Mesenteric fat pad (tissue), 1 donor: ENCODE measurements at places on chromosomes 3 and 15. TPM values are rescaled to one million over a fixed set of nuclear protein-coding genes. Genes with fewer than 3 reads are reported as not detected.

DNA sequence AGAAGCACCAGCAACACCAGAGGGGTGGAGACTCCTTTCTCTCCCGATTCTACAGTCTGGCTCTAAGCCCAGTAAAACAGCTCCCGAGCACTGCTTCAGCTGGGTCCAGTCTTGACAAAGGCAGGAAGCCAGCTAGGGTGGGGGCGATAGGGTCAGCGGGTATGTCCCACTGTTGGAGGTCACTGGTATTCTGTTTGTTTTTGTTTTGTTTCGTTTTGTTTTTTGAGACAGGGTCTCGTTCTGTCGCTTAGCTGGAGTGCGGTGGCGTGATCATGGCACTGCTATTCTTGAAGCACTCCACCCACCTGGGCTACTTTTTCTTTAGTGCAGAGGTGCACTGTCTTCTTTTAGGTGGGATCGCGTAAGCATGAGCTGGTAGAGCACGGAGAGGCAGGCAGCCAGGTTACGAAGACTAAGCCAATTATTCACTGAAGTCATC lies 16.3 kb downstream of the GCSAM start:
- DNase-seq, result no peak

GRCh38 chr15:38496151-38496550 lies 42.2 kb downstream of the FAM98B start:
- no peak for DNase-seq

DNA sequence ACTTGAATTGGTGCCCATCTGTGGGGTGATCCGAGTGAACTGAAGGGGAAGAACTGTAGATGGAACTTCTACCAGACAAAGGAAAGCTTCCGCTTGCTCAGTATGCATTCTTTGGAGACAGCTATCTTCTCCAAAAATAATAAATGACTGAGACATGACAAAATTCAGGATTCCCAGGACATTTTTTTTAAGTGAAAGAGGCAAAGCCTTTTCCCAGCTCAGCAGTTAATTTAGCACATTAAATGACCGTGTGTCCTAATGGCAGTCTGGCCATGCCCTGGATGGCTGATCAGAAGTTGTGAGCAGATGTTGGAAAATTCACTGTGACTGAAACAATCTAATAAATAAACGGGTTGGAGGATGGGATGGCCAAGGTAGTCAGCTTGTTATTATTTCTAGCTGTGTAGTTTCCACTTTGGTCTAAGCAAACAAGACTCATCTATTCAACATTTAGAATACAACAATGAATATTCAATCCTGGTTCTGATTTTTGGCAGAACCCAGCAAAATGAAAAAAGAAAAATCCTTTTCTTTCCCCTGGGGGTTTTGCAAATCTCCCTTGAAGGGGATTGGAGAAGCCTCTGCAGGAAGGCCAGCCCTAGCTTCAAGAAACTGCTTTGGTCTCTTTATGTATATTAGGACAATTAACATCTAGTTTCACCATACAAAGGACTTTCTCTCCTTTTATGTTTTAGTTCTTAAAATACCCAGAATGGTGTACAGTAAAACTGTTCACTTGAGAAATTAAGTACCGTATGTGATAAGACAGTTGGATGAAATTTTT lies 540.9 kb upstream of the MDFIC2 start:
- DNase-seq, result no peak

DNA sequence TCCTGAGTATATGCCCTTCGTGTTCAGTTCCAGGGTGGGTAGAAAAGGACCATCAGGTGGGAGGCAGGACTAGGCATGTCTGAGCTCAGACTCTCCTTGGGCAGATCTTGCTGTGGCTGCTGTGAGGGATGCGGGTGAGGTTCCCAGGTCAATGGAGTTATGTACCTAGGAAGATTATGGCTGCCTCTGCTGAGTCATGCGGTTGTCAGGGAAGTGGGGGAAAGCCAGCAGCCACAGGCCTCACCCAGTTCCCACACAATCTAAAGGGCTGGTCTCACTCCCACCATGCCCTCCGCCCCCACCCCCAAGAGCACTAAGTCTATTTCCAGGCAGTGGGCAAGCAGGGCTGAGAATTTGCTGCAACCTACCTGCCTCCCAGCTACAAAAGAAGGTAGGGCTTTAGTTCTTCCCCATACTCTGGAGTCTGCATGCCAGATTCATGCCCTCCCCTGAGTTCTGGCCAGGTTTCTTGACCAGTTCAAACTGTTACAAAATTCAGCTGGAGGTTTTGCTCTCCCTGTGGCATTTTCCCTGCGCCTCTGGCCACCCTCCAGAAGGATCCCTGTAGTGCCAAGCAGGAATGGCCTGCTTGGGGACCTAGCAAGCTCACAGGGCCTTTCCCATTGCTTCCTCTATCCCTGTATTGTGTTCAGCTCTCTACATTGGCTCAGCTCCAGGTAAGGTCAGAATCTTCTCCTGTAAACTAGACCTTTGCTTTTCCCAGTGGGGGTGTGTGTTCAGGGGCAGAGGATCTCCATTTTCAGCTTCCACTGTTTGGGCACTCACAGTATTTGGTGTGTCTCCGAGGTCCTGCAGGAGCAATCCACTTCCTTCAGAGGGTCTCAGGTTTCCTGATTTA lies 12.7 kb upstream of the TMCO5A start:
- no peak for DNase-seq

DNA sequence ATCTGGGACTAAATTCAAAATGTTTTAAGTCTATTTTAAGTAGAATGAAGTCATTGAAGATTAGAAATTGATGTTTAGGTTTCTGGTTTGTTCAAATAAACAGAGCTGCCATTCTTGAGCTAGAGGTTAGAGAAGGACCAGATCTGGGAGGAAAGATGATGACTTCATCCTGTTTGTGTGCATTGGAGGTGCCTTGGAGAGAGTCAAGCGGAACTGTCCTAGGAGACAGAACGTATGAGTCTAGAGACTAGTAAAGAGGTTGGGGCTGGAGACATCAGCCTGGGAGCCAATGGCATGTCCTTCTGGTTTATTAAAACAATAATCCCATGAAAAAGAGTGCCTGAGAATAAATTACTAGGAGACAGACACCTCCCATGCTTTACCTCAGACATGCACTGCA lies 303.4 kb downstream of the KBTBD8 start:
- no peak for DNase-seq

ALG1L2 gene
- 1.00 TPM for total RNA-seq

DNA sequence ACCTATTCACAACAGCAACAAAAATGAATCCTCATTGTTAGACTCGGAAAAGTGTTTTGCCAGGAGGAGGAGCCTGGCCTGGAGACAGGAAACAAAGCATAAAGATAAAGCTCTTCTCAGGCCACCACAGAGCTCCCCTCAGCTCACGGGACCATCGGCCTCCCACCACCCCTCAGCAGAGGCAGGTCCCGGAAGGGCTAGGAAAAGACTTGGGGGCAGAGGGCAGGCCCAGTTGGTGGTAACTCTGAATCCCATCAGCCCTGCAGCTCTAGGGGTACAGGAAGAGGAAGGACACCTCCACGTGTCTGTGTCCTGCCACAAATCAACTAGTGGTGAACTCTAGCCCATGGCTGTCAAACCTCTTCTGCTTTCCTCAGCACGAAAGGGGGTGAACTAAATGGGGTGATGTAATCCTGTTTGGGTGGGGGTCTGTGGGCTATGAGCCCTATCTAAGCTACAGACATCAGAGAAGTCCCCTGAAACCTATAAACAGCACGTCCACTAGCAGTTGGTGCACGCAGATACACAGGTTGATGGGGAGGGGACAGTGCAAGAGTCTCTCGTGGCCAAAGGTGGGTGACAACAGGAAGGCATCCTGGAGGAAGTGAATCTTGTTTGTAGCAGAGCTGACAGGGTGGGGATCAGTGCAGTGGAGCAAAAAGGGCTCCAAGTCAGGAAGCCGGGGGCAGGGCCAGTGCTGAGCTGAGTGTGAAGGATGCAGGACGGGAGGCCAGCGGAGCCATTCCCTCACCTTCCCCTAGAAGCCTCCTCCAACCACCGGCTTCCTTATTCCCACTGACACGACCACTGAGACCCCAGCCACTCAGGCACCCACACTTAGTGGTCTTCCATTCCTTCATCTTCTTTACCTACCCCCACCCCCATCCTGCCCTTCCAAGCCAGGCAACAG lies 111.1 kb upstream of the HACD2 start:
- DNase-seq, result no peak

GDPGP1 gene
- 8.1 TPM for total RNA-seq

- DNase-seq, result no peak
Measured at GRCh38 chr15:80561500-80561899, 133.6 kb upstream of the ABHD17C start.

CDC25A gene
- 0.87 TPM for total RNA-seq

DNA sequence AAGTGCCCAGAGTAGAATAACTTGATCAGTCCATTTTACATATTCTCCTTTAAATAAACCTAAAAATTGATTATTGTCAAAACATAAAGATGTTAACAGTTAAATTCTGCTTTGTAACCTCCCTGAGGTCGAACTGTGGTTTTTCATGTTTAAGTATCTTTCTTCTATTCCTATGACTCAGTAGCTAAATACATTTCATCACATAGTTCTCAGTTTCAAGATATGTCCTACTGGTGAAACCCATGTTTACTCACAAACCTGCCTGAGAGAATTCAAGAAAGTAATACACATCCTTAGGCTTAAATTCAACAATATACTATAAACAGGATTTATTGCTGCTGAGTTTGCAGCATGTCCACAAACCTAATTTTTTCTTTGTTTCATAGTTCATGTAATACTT lies 692.9 kb downstream of the ZPLD1 start:
- no peak for DNase-seq

PRR20G gene
- not detected for total RNA-seq

OR5K2 gene
- total RNA-seq, result not detected

DNA sequence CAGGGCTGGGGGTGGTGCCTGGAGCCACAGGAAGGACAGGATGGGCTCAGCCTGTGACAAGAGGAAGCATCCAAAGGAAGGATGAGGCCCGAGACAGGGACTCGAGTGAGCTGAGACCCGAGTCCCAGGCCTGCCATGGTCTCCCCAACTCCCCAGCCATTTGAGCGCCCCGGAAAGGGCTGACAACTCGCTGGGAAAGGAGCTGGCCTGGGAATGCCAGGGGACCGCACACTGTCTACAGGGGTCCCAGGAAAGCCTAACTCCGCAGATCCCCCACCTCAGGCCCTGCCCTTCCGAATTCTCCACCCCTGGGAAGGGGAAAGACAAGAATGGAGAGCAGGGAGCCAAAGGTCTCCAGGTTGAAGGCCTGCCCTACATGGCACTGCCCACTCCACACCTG lies 21.0 kb upstream of the SHISA5 start:
- DNase-seq, result no peak

GOLGA8H gene
- total RNA-seq, result 0.45 TPM

- no peak for DNase-seq
Measured at GRCh38 chr3:182083112-182083511, 371.4 kb downstream of the SOX2 start.

DNA sequence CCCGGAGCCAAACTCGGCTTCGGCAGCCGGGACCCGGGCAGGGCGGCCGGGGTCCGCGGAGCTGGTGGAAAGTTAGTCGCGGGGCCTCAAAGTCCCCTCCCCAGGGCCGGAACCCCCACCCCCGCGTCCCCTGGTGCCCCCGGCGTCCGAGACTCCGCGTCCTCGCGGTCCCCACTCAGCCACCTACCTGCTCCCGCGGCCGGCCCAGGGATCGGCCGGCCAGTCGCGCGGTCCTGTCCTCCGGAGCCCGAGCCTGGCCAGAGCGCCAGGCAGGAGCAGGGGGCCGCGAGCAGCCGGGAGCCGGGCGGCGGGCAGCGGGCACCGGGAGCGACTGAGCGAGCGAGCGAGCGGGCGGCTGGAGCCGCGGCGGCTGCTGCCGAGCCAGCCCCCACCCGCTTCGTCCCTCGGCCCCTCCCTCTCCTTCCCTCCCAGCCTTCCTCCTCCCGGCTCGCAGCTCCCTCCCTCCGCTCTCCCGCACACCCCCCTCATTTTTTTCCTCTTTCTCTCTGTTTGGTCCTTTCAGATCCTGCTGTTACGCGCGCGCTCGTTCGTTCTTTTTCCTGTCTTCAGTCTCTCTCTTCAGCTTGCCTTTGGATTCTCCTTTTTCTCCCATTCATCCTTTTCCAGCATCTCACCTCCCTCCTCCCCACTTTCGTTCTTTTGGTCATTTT lies at the start of gene MEGF11:
Gene MEGF11 (minus strand): TSS at position 333 of the 671 bp plus-strand sequence. CDS start 125,347 bp downstream, outside the sequence.
- no peak for DNase-seq

DNA sequence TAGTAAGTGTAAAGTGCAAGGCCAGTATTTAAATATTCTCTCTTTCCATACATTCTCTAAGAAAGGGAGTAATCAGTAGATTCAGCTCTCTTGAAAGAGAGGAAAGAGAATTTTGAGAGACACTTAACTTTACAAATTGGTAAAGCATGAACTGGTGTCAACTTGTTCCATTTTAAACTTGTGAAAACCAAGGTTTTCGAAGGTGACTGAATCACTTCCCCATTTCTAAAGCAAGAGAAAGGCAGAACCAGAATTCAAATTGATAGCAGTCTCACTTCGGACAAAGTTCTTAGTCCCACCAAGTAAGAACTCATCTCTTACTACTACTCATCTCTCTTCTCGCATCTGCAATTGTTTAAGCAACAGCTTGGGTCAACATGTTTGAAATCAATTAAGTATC lies 22.4 kb downstream of the TJP1 start:
- no peak for DNase-seq

DNA sequence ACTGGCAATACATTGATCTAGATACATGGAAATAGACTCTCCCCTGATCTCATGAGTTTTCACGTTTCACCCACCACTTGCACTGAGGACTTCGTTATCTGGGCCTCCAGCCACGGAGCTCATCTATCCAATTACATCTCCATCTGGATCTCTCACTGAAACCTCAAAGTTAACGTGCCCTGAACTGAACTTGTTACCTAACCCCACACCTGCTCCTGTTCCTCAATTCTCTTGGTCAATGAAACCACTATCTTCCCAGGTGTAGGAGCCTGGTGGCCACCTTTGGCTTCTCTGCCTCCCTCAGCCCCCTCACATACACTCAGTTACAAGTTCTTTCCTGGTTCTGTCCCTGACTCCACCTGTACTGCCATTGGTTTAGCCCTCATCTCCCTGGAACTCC lies 9.7 kb downstream of the DGKG start:
- no peak for DNase-seq

- no peak for DNase-seq
Measured at GRCh38 chr3:74518610-74519009, 95.8 kb downstream of the CNTN3 start.

NR2F2 gene
- 76.3 TPM for total RNA-seq

GRCh38 chr3:28846971-28847478 lies 433.8 kb upstream of the RBMS3 start:
- no peak for DNase-seq
